Neural crest cell (in vitro differentiated cells): ENCODE measurements at places on chromosomes 5 and 9. TPM values are rescaled to one million over a fixed set of nuclear protein-coding genes. Genes with fewer than 3 reads are reported as not detected.

- DNase-seq = no peak
Measured at GRCh38 chr9:106450549-106450948, 412.4 kb upstream of the ZNF462 start.

- DNase-seq = no peak
Measured at GRCh38 chr5:172504701-172505402, 50.5 kb upstream of the SH3PXD2B start.

DNA sequence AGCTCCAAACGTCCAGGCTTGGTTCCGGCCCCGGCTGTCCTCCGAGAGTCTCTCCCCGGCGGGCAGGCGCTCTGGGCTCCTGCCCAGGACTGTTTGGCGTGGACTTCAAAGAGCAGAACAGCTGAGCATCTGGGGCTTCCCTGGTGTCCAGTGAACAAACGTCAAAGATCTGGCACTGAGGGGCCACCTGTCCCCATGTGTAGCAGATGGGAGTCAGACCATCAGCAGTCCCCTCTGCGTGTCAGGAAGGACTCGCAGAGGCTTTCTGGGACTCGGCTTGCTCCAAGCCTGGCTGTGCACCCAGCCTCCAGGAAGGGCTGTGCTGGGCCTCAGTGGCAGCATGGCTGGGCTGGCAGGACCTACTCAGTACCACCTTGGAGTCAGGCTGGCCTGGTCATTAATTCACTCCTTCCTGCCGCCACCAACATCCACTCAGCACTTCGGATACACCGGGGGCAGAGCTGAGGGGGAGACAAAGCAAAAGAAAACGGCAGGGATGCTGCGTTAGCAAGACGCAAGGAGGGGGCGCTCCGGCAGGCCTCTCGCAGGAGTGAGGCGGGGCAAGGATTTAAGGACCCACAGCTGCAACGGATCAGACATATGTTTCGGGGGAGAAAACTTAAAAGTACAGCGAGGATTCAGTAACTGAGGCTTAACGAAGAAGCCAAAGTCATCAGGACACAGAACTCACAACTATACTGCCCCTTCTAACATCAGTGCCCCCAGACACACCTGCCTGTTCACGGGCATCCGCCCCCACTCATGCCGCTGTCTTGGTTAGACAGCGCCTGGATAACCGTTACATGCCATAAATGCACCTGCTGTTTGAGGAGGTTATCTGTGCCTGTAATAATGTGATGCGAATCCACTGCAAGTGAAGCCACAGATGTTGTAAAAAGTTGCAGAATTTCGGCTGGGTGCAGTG lies 164.5 kb upstream of the PHYKPL start:
- DNase-seq = no peak

DNA sequence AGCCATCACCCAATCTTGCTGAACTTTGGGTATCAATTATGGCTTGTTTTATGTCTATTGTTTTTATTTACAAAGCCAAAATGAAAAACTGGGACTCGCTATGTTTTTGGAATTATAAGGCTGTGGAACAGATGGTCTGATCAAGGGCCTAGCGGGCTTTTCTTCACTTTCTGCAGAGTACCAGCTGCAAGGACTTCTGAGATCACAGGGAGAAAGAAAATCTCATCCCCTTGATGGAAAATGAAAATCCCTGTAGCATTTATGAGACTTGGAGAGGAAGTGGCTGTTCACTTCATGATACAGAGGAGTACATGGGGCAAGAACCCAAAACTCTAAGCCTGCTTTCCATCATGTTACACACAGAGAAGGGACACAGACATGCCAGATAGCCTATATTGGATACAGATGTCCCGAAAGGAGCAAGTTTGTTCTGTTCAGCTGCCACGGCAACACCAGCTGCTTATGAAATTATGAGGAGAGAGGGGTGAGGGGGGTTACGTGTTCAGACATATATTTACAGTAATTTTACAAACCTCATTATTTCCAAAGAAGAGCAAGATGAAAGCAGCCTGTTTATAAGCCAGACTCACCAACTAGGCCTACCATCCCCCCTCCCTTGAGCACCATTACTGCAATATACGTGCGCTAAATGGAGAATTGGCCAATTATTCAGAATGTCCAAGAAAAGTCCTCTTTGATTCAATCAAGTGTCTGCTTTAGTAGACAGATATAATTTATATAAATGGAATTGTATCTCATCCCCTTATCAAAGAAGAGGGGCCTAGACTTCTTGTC lies 220.0 kb downstream of the MARCHF11 start:
- DNase-seq = no peak

RPP25L gene
- 22.7 and 23.8 TPM in 2 replicates for total RNA-seq

TJP2 gene
- 24.0 and 27.8 TPM in 2 replicates for total RNA-seq

C1QTNF3 gene
- total RNA-seq = 7.7 and 8.7 TPM in 2 replicates
